Activated naive CD8-positive, alpha-beta T cell treated with anti-CD3 and anti-CD28 coated beads for 36 hours (primary cell): ENCODE measurements at places on chromosomes 4 and X. TPM values are rescaled to one million over a fixed set of nuclear protein-coding genes. Genes with fewer than 3 reads are reported as not detected.

The ALAS2 gene
- not detected for total RNA-seq

GRCh38 chr4:127479031-127479622 lies 153.6 kb upstream of the INTU start:
- DNase-seq = no peak

DNA sequence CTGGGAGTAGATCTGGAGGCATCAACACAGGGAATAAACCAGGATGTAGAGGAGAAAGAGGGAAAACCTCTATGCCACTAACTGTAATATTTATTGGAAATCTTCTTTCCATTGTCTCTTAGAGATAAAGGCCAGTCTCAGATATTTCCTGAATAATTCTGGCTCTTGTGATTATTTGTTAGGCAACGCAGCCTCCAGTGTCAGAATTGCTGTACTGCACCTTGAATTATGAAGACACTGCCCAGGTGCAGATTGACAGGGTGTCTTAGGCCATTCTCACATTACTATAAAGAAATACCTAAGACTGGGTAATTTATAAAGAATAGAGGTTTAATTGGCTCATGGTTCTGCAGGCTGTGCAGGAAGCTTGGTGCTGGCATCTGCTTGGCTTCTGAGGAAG lies 100.7 kb upstream of the ZDHHC15 start:
- no peak for DNase-seq

GRCh38 chr4:128606173-128606572 lies 203.3 kb upstream of the JADE1 start:
- DNase-seq = no peak

GRCh38 chrX:97030463-97030862 lies 146.8 kb downstream of the RPA4 start:
- DNase-seq = no peak

DNA sequence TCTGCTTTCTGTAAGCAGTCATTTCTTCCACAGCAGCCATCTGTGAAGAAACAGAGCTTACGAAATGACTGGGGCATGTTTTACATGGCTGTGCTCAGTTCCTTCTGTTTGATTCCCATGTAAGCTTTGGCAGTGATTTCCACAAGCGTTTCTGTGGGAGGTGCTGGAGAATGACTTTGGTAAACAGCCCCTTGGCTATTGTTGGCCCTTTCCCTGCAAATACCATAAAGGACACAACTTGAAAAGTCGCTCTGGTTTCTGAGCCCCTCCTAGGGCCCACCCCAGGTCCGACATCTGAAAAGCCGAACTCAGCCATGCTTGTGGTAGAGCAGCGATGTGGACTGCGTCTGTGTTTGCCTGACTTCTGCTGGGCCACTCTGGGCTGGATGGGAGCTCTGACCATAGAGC lies 3.7 kb downstream of the LIMCH1 start:
- no peak for DNase-seq

GRCh38 chr4:124710015-124710741 lies 2.4 kb downstream of the ANKRD50 start:
- no peak for DNase-seq
